ENCODE measurements at places on chromosomes 7 and 10. TPM values are rescaled to one million over a fixed set of nuclear protein-coding genes. Genes with fewer than 3 reads are reported as not detected.

DNA sequence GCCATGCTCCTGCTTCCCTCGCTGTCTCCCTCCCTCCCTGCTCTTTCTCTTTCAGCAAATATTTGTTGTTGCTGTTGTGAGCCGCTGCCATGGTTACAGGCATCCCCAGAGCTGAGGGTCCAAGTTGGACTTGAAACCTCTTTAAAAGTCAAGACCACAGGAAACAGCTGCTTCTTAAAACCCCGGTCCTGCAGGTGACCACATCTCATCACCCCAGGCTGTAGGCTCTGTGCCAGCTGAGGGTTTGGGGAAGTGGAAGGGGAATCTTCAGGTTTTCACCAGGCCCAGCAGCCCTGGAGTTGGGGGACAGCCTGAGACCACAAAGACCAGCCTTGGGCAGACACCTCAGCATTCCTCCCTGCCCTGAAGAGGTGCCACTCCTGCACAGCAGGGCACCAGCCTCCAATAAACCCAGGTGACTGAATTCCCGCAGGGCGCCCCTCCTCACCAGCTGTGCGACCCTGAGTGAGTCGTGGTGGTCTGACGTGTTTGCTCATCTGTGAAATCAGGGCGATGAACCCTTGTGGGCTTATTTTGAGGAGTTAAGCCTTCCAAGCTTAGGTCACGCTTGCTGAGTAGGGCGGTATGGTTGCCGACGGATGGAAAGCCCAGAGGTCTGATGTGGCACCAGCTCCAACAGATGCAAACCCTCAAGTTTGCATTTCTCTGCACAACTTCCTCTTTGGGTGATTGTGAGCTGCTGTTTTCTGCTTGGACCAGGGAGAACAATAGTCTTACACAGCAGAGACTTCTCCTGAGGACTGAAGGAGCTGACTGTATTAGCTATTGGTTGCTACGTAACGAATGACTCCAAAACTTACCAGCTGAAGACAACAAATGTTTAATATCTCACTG, 24.8 kb downstream of the NPTX2 start:
- no peak for DNase-seq

- no peak for DNase-seq
These were observed 904.1 kb downstream of the KCNMA1 start for GRCh38 chr10:76733441-76733936.

DNA sequence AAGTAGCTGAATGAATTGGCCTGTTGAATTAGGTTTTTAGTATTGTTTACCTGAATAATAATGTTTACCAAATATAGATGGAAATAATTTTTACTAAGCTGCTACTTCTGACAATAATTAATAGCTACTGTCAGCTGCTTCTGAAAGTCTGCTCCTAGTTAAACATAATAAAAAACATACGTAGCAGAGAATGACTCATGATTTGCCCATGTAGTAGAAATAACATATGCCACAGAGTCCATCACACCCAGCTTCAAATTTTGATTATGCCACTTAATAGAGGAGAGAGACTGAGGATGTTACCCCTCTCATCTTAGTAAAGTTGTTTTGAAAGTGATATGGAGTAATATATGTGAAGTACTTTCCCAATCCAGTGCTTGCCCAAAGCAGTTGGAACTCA, 57.6 kb upstream of the MDFIC start:
- no peak for DNase-seq

GRCh38 chr7:30562909-30563308, 31.8 kb upstream of the GARS1 start:
- DNase-seq = no peak

GRCh38 chr10:132120734-132121510, 55.2 kb downstream of the JAKMIP3 start:
- DNase-seq = no peak

GRCh38 chr10:70164163-70164562, 6.2 kb downstream of the SAR1A start:
- no peak for DNase-seq

GRCh38 chr10:24485304-24485703, 238.4 kb downstream of the ARHGAP21 start:
- no peak for DNase-seq

DNA sequence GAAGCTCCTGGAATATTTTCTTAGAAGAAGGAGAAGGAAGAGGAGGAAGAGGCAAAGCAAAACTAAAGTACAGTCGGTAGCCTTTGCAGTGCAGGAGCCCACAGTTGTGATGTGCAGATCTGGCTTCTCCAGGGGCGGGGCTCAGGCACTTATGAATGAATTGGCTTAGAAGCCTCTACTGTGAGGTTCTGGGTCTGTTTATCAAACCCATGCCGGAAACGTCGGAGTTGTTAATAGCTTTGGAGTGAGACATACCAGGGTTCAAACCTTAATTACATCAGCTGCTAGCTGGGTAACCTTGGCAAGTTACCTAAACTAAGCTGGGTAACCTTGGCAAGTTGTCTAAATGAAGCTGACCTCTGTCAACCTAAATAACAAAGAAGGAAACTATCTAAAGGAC, 89.3 kb upstream of the PITRM1 start:
- no peak for DNase-seq

- DNase-seq = no peak
These were observed 35.4 kb upstream of the COL13A1 start for GRCh38 chr10:69766161-69766910.

DNA sequence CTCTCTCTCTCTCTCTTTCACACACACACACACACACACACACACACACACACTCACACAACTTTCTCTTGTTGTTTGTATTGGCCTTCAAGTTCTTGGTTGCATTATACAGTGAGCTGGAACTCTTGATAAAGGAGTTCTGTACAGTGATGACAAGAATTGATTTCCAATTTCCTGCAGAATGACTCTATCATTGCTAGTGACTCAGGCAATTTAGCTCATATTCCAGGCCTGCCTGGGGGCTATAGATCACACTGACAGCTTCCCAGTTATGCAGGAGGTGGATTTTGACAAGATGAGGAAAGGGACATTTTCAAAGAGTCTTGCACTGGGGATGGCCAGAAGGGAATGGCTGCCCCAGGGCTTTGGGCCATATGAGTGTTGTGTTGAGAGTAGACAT, 508.8 kb downstream of the TYW1 start:
- DNase-seq = no peak

GRCh38 chr7:30308389-30308788, 24.0 kb downstream of the ZNRF2 start:
- no peak for DNase-seq

DNA sequence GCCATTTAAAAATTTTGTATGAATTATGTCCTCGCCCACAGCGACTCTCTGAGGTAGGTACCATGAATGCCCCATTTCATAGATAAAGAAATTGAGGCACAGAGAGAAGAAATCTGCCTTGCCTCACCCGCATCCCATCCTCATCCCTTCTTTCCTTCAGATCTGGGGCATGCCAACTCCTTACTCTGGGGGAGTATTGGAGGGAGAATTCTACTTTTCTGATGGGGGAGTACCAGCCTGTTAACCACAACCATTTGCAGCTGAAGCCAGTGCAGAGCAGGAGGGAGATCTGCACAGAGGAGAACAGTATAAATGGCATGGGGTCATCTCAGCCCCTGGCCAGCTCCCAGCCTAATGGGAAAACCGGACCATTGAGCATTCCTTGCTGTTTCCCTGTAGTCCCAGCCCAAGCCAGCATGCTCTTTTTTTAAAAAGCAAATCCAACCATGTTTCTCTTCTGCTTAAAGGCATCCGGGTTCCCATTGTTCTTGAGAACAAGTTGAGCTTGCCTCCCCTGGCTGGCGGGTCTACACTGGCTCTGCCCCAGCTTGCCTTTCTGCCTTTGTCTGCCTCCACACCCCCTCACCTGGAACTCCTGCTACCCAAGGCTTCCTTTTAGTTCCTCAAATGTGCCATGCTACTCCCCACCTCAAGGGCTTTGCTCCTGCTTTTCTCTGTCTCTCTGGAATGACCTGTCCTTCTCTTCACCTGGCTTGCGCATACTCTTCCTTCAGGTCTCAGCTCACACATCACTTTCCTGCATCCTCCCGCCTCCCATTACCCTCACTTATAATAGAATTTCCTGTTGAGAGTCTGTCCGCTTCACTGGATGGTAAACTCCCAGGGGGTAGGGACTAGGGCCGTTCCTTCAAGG, 8.8 kb upstream of the ZNF503 start:
- DNase-seq = no peak

DNA sequence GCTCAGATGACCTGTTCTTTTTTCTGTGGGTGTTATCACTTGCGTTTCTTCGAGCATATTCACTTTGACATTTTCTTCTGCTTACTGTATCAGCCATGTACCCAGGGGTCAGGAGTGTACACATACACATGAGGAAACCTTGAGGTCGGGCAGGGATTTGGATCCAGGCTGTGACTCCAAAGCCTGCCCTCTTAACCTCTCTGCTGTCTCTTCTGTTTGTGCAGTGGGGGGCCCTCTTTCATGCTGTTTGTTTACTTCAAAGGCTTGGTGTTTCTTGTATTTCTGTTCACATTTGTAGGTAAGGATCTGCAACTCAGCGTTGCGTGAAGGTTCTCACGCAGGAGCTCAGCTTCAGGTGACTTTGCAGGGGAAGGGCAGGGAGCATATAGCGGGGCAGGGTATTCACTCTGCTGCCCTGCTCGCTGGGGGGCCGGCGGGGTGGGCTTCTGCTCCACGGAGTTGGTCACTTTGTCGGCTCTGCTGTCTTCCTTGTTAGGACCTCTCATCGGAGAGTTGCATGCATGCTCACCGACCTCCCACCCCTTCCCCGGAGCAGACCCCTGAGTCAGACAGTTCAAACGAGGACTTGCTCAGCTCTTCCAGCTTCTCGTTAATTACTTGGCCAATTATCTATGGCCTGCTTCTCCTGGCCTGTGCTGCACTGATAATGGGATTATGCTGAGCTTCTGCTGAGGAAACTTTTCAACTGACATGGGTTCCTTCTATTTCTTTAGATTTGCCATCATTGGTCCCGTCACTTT, 77.5 kb downstream of the SDK1 start:
- no peak for DNase-seq

DNA sequence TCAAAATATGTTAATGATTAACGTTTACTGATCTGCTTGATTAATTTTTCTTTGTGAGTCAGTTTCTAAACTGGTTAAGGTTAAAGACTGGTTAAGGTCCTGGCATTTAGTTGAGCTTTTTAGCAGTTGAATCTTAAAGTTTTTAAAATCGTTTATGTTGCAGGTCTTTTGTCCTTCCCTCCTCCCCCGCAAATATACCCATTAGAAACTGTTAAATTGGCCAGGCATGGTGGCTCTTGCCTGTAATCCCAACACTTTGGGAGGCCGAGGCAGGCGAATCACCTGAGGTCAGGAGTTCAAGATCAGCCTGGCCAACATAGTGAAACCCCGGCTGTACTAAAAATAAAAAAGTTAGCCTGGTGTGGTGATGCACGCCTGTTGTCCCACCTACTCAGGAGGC, 100.9 kb downstream of the PODXL start:
- DNase-seq = no peak

- DNase-seq = no peak
These were observed 138.5 kb downstream of the WNT2 start for GRCh38 chr7:117184367-117184766.

- no peak for DNase-seq
These were observed 772.9 kb downstream of the SORCS3 start for GRCh38 chr10:105413997-105414396.

DNA sequence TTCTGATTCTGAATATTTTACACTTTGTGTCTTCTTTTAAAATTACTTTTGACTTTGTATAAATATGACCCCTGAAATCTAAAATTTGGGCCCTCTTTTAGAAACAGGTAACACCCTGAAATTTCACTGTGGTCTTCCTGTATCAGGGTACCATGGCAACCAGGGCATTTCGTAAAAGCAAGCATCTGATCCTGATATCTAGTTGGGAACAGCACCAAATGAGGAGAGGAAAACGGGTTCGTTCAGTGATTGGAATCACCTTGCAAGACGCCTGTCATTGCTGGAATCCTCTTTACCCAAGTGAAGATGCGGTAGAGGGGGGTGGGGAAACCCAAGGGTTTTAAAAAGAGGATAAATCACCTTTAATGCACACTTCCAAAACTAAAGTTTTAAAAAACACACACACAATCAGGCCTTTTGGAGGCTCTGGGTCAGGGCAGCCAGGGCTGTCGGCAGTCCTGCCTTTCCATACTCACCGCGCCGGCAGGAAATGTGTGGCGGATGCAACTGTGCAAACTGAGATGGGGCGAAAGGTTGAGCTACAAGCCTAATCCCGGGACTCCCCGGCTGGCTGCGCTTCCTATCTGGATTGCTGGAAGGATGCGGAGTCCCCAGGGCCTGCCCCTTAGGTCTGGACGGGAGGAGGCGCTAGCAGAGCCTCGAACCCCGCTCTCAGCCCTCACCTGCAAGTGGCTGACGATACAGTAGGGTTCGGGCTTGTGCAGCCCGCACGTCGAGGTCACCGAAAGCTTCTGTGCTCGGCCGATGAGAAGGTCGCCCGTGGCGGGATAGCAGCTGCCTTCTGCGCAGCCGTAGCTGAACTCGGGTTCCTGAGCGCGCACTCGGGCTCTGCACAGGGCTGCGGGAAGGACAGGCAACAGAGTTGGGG, 1.8 kb downstream of the LAMB1 start:
- no peak for DNase-seq

- DNase-seq = no peak
These were observed 121.6 kb downstream of the CDK6 start for GRCh38 chr7:92714767-92715166.

DNA sequence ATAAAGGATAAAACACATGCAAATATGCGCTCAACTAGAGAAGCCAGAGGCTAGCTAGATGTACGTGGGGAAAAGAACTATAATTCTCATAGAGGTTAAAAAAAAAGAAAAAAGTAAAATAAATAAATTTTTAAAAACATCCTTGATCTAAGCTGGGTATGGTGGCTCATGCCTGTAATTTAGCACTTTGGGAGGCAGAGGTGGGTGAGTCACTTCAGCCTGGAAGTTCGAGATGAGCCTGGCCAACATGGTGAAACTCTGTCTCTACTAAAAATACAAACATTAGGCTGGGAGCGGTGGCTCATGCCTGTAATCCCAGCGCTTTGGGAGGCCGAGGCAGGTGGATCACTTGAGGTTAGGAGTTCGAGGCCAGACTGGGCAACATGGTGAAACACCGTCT, 18.6 kb upstream of the HSPA12A start:
- DNase-seq = no peak

- DNase-seq = no peak
These were observed 24.4 kb upstream of the LRRC4 start for GRCh38 chr7:128055637-128056036.

Gene TFPI2
- total RNA-seq = not detected

Gene FAM149B1
- total RNA-seq = 11.1 TPM

Gene TPST1
- total RNA-seq = 1.8 TPM

Gene OPN1SW
- total RNA-seq = not detected

Gene NRBF2
- 30.8 TPM for total RNA-seq

Gene ZNF25
- 8.1 TPM for total RNA-seq

Gene FGL2
- 4.0 TPM for total RNA-seq

Gene AGMO
- not detected for total RNA-seq

Gene PRSS37
- total RNA-seq = not detected

Gene C10orf90
- not detected for total RNA-seq

Gene LIPM
- not detected for total RNA-seq

Gene MKX
- not detected for total RNA-seq

Gene GRID2IP
- 0.12 TPM for total RNA-seq

Gene ICA1
- total RNA-seq = 2.3 TPM

Gene SP8
- not detected for total RNA-seq

Gene PDE6C
- total RNA-seq = not detected

Gene SLC13A4
- not detected for total RNA-seq

Gene NT5C2
- 56.5 TPM for total RNA-seq

Gene MMP21
- not detected for total RNA-seq

Gene JCAD
- 0.31 TPM for total RNA-seq

Measured in activated T-helper 1 cell treated with anti-CD3 and anti-CD28 coated beads, Interleukin-12 subunit alpha, Interleukin-12 subunit beta, Interleukin-2, Interleukin-4 antibody, amounts not matched to agents 30 ng/mL and 10 ng/mL and 1 ng/mL, durations not matched to agents 14 hours and 24 hours and 36 hours (primary cell).